ENCODE measurements at places on chromosomes 16 and 17.

GRCh38 chr16:85220964-85221731 is 108.9 kb upstream of the CIBAR2 start:
- DNase-seq: no peak

GRCh38 chr16:35747658-35748455 is 2288.4 kb downstream of the TP53TG3F start:
- no peak for DNase-seq

- DNase-seq: no peak
These were observed 5.2 kb downstream of the C17orf50 start for GRCh38 chr17:35765756-35766488.

DNA sequence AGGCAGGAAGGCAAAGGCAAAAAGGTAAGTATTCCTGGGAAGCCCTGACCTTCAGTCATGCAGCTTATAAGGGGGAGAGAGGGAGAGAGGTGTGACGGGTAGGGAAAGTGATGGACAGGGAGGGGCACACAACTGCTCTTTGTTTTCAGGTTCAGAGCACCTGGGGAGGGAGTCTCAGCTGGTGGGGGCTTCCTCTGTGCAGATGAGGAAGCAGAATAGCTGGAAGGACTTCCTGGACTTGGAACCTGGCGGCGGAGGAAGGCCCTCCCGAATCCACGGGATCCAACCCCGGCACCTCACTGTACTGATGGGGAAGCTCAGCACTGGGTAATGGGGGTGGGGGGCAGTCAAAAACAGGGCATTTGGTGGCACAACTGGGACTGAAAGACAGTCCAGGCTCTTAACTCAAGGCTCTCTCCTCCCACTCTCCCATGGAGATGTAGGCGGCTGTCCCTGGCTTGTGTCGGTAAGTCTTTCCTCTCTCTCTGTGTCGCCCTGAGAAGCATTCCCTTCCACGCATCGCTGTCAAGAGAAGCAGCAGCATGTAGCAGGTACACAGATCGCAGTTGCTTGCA is 11.9 kb upstream of the PITPNM3 start:
- DNase-seq: no peak

DNA sequence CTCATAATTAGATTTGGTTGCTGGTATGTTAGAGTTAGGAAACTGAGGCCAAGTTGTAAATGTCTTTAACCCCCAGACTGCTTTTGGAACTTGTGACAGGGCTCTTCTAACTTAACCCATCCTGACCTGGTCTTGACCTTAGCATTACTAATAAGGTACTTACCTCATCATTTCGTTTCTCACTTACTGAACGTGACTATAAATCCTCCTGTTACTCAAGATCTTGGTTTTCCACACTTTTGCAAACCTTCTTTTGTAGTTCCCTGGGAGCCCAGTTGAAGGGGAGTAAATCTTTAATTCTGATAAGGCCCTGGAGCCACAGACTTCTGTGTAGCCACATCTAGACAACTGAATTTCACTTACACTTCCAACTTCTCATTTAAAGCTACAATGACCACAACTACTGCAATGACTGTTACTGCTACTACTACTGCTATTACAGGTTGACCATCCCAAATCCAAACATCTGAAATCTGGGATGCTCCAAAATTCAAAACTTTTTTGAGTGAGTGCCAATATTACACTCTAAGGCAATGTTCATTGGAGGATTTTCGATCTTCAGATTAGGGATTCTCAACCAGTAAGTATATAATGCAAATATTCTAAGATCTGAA is 248.8 kb upstream of the TBX2 start:
- DNase-seq: no peak

DNA sequence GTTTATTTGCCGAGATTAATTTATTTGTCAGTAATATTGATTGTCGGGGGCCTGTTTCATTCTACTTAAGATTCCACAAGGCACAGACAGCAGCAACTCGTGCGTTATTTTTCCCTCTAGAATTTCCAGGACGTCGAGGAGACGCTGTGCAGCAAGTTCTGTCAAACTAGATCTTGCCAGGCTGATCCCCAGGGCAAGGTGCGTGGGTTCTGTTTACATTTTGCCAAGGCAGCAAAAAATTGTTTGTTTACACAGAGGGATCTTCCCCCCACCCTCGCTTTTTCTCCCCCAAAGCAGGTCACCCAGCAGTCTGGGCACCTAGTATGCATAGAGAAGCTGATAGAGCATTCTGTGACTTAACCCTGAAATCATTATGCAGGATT is 111.4 kb downstream of the IRX3 start:
- no peak for DNase-seq

All from CD4-positive, alpha-beta T cell treated with Interleukin-4 for 4 hours (primary cell).